CD4-positive, alpha-beta T cell treated with Interleukin-10 for 1 hour (primary cell): ENCODE measurements at places on chromosomes 16 and 17.

DNA sequence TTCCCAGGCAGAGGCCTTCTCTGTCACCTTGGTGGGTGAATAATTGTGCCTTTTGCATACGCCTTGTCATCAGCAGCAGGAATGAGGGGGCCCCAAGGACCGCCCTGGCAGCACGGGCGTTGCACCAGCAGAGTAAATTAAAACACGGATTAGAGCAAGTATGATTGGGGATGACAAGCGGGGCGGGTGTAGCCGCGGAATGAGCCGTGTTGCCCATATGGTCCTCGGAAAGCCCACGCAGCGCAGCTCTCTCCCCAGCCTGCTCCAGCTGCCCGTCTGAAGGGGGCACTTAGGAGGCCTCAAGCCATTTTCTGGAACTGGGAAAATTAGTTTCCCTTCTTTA is 299.4 kb upstream of the IRX3 start:
- DNase-seq = no peak

DNA sequence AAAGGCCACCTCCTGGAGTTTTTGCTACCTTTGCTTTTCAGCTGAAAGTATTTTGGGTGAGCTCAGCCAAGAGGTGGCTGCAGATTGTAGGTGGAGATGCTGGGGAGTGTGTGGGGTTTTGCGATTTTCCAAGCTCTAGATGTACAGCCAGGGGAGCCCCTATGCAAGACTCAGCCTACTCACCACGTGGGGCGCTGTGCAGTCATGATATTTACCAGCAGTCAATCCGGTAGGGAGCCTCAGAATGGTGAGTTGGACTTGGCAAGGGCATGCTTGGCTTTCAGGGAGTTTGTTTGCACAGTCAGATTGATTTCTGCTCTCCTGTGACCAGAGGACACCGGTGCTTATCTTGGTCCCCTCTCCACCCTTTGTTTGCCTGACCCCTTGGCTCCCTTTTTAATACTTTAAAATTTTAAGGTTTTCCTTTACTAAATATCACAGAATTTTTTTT is 175.3 kb downstream of the UTP18 start:
- peak; percentile 62 for DNase-seq

DNA sequence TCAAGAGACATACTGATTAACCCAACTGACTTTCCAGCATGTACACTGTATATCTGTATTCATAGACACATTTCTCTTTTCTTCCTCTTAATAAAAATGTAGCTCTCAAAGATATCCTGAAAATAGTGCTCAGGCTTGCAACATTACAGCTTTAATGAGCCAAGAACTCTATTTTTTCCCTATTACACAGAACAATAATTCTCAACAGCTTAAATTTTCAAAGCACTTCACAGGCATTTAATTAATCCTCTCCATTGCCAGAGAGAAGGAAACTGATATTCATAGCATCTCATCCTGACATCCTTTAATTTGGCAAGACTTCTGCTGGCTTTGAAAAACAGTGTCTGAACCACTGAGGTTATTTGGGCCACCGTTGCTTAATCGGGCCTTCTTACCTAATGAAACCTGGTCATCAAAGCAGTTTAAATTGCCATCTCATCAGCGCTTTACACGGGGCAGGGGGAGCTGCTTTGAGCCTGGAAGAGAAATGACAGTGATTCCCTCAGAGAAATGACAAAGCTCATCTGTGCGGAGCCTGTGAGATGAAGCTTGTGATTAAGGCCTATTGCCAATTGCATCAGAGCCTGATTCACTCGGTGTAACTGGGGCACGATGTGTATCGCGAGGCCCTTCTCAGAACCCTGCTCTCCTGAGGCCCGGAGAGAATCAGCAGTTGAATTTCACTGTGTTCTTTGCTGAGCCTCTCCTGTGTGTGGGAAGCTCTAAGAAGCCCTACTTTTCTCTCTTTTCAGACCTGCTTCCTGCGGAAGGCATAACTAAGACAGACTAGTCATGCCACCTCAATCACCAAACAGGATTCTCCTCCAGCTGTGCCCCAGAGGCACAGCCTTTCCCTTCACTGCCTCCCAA is 8.5 kb upstream of the SIAH1 start:
- no peak for DNase-seq

- DNase-seq = no peak
Observed at GRCh38 chr16:12276576-12276975, 300.0 kb downstream of the SNX29 start.

DNA sequence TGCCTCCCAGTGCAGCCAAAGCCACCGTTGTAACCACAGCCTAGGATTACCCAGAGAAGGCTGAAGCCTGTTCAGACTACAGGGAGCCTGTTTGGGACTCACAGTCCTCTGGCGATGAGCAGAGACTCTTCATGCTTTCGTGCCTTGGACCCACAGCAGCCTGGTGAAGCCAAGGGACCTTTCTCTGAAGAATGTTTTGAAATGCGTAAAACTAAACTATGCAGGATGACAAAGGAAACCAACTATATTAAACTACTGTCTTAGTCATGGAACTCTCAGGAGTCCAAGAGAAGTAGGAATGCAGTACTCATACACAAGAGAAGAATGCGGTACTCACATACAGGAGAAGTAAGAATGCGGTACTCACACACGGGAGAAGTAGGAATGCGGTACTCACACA is 20.9 kb downstream of the ABR start:
- no peak for DNase-seq

GRCh38 chr16:65254144-65254543 is 132.3 kb upstream of the CDH11 start:
- no peak for DNase-seq

DNA sequence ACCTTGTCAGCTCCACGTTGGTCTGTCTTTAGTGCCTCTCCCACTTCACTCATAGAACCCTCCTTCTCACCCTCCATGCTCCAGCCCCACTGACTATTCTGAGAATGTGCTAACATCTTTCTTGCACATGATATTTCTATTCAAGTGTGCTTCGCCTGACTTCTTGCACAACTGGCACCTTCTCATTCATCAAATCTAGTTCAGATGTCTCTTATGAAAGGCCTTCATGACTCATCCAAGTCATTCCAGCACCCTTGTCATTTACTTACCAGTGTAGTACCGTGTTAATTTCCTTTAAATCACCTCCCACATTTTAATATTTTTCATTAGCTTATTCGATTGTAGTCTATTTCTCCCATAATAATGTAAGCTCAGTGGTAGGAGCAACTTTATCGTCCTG is 197.8 kb upstream of the PIRT start:
- DNase-seq = no peak

DNA sequence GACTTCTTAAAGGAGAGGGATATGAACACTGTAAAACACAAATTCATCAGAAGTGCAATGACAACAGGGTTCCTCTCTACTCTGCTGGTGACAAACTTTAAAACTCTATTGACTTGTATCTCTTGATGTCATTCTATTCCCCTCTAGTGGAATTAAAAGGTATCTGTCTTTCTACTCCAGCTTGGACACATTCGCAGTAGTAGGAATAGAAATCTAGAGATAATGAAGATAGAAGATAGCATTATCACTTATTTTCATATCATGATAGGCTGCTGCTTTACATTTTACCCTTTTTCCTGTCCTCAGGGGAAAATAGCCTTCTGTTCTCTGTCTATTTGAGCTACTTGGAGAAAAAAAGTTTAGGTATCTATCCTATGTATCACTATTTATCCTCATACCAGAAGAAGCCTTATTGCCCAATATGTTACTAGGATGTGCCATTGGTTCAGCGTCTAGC is 209.6 kb upstream of the CACNG5 start:
- DNase-seq = no peak

- no peak for DNase-seq
Observed at GRCh38 chr17:60661489-60661888, 16.2 kb upstream of the BCAS3 start.

DNA sequence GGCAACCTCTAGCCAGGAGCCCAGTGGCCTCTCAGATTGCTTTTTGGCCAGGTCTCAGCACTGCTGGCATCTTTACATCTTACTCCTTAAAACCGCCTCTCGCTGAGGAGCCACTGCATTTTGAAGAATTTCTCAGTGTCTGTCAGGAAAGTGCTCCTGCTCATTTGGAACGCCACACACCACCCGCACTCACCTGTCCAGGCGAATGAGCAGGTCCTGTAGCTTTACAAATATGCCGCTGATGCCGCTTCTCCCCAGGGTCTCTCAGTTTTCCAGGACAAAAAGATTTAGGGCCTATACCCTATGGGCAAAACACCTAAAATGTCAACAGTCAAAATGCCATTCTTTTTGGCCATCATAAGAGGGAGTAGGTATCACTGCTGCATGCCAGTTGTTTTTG is 22.1 kb downstream of the CYB561 start:
- no peak for DNase-seq

- DNase-seq = no peak
Observed at GRCh38 chr17:7146115-7146514, 31.5 kb upstream of the ASGR2 start.

- DNase-seq = no peak
Observed at GRCh38 chr16:88816736-88817535, 5.2 kb upstream of the APRT start.

DNA sequence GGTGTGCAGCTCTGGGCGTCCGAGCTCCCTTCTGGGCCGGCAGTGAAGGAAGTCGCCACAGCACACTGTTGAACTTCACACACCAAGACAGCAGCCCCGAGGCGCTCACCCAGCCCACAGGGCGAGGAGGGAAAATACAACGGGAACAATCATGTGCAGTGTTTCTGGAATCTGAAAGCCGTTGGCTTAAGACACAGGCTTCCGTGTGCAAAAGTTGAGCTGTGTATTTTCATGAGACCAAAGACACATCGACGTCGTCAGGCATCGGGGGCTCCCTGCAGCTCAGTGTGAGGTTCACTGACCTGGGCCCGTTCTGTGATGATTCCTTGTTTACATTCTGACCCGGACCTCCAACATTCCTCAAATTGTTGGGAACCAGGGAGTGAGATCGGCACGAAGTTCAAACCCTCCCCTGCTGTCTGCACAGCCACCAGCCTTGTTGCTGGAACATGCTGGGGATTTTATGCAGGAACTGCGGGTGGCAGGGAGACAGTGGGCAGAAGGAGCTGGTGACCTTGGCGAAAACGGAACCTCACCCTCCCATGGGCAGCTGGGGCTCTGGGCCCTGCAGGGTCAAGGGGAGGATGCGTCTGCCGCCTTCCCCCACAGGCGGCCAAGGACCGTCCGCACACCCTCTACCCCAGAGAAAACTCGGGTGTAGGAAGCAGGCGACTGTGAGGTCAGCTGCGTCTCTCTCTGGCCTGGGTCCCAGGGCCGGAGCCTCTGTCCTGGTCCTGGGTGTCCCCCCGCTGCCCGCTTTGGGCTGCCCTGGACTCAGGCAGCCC is 72.2 kb downstream of the METRNL start:
- DNase-seq = no peak

- DNase-seq = no peak
Observed at GRCh38 chr16:10957771-10958482, 13.6 kb downstream of the CLEC16A start.

DNA sequence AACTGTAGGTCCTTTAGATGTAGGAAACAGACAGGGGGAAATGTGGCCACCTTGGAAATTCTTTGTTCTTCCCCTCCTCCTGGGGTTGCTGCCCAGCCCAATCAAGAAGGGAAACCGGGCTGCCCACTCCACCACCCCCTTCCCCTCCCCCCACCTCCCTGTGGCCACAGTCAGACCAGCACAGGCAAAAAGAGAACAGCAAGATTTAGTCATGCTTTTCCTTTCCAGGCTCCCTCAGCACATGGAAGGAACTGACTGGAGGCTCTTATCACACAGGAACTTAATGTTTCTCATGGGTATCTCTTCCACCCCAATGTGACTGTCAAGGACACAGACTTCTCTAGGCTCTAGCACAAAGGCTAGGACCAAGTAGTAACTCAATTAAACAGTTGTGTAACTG is 3.0 kb upstream of the CCL1 start:
- DNase-seq = no peak

DNA sequence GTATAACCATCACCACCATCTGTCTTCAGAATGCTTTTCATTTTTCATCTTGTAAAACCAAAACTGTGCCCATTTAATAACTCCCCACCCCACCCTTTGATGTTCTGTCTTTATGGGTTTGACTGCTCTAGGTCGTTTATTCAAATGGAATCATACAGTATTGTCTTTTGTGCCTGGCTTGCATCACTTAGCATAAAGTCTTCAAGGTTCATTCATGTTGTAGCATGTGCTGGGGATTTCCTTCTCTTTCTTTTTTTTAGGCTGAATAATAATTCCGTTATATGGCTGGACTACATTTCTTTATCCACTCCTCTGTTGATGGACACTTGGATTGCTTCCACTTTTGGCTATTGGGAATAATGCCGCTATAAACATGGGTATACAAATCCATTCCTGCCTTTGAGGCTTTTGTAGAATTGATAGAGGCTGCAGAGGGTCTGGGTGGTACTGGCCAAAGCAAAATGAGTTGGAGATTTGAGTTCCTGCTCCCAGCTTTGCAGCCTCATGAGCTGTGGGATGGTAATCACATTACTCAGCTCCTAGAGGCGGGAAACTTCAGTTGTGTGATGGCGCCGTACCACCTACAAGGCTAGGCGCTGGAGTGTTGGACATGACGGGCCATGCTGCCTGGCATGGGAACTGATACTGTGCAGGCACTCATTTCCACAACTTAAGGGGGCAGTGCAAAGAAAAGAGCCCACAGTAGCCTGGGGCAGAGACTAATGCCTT is 64.8 kb downstream of the CLEC16A start:
- DNase-seq = no peak

- peak; percentile 14 for DNase-seq
Observed at GRCh38 chr17:57902800-57903759, 52.1 kb downstream of the CUEDC1 start.

DNA sequence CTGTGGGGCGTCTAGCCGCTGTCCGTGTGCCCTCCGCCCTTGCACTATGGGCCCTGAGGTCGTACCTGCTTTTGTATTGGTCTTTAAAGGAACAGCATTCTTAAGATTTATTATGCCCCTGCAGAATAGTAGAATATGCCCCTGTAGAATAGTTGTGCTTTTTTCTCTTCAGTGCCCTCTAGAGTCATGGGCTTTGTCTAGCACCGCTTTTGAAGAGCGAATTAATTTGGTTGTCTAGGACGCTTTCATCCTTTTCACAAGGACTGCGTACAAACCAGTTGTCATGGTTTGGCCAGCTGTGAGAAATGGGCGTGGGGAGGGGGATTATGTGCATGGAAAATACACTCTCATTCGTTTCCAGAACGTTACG is 621 bp downstream of the CEP95 start:
- DNase-seq = peak; percentile 79

DNA sequence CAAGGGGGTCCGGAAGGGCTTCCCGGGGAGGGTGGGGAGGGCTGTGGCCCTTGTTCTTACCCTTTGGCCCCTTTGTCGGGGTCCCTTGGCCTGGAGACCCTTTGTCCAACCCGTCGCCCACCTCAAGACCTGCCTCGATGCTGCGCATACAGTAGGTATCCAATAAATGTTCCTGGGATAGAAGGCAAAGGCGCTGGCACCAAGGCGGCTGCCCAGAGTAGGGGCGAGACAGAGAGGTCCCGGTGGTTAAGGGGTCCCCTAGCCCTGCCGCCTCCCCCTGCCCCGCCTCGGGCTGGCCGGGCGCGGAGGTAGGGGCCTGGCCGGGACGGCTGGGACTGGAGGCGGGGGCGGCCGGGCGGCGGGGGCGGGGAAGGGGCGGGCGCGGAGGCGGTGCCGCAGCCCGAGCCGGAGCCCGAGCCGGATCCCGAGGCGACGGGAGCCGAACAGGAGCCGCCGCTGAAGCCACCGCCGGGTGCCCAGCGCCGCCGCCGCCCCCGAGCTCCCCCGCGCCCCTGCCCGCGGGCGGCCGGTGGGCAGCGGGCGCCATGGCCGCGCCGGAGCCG is at the start of gene NHERF2:
Gene NHERF2 (plus strand): TSS at position 442 of the 563 bp plus-strand sequence. CDS start 104 bp downstream, at position 546.
- peak; percentile 27 for DNase-seq

GRCh38 chr17:30414486-30414885 is 35.8 kb downstream of the CPD start:
- no peak for DNase-seq
